BJ (cell line): ENCODE measurements at places on chromosomes 1 and 21.

DNA sequence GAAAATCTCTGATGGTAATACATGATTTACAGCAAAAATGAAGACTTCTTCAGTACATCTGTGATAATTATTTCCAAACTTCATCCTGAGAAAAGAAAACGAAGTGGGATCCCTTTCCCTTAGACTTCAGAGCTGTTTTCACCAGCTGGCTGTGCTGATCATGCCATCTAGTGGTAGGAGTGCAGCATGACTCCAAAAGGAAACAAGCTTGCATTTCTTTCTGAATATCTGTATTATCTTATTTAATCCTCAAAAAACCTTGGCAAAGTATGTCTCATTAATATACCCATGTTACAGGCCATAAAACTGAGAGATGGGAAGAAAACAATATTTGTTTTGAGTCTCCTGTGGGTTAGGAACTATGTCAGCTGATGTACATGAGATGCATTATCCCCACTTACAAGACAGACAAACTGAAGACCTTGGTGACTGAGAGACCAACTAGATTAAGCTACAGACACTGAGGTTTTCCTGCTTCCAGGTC lies 9.8 kb upstream of the GJA8 start:
- DNase-seq: no peak

GRCh38 chr1:192045131-192045530 lies 113.1 kb upstream of the RGS18 start:
- no peak for DNase-seq

GRCh38 chr1:207404849-207405525 lies 49.1 kb upstream of the CR2 start:
- peak; percentile 9 for DNase-seq

GRCh38 chr1:40185951-40186864 lies 25.0 kb downstream of the RLF start:
- DNase-seq: no peak

DNA sequence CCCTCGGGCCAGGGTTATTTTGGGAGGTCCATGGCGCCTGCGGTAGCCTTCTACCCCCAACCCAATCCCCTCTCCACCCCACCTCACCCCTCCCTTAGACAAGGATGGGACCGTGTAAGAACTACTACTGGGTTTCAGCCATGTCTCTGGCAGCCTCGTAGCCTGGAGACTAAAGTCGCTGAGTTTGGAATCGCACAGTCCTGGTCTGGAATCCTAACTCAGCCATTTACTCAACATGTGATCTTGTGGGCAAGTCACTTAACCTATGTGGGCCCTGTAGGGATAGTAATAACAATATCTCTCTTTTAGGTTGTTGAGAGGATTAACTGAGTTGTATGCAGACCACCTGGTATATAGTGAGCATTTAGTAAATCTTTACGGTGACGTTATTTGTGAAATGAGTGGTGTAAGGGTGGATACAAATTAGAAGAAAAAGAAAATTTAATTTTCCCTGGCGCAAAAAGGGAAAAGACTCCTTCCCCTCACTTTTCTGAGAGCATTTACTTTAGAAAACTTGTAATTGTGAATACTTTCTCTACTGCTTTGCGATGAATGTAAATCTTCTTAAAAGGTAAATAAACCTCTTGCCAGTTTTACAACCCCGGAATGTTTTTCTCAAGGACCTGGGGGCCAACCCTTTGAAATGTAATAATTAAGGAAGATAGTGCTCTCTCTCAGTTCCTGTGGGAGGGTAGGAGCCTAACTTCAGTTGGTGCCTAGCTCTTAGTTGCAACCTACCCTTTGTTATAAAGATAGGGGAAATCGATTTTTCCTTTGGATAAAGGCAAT lies 615 bp upstream of the MRPS15 start:
- no peak for DNase-seq

- DNase-seq: peak; percentile 47
These were observed 56.6 kb upstream of the RPL11 start for GRCh38 chr1:23634840-23635651.

DNA sequence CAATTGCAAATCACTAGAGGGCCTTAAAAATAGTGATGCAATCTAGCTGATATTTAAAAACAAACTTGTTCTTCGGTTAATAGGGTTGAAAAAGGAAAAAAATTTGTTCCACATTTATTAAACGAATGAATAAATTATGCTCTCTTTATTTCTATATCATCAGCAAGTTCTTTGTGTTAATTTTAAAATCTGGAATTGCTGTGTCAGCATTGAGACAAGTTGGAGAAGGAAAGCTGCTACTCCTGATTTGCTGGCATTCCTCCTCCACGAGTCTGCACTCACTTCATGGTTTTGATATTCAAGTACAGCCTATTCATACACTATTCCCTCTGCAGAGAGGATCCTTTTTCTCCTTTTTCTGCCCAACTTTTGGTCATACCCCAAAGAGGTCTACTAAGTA lies 117.6 kb downstream of the MRPL39 start:
- DNase-seq: no peak

DNA sequence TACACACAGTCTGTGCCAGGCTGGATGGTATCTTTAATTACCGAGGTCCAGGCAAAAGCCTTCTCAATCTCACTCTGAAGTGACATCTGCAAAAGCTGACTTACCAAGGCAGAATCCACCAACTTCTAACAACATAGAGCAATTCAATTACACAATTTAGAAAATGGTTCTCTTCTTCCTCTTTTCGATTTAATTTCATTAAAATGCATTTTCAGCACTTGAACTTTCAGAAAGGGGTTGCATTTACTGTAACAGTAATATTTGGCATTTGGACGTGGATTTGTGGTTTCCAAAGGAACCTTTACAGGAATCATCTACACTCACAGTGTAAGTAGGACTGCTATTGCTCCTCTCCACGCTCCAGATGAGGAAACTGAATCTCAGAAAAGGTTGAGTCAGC lies 53.3 kb downstream of the ERO1B start:
- DNase-seq: no peak

DNA sequence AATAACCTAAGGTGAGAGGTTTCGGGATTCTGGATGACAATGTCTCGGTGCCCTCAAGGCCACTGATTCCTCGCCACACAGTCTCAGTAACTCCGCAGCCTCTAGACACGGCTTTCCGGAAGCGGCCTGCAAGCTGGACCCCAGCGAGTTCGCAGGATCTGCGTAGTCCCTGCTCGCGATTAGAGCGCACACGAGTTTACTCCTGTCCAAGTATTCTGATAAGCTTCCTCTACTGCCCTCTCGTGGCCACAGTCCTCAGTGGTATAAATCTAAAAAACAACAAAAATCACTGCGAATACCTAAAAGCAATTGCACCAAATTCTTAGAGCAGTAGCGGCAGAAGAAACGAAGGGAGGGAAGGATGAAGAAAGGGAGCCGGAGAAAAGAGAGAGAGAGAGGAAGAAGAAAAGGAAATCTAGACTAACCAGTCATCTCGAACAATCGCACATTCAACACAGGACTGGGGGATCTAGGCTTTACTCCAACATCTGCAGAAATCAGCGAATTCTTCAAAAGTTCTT lies 1.1 kb upstream of the PLXNA2 start:
- DNase-seq: peak; percentile 58

GRCh38 chr1:2110738-2111673 lies 60.8 kb downstream of the PRKCZ start:
- DNase-seq: no peak

DNA sequence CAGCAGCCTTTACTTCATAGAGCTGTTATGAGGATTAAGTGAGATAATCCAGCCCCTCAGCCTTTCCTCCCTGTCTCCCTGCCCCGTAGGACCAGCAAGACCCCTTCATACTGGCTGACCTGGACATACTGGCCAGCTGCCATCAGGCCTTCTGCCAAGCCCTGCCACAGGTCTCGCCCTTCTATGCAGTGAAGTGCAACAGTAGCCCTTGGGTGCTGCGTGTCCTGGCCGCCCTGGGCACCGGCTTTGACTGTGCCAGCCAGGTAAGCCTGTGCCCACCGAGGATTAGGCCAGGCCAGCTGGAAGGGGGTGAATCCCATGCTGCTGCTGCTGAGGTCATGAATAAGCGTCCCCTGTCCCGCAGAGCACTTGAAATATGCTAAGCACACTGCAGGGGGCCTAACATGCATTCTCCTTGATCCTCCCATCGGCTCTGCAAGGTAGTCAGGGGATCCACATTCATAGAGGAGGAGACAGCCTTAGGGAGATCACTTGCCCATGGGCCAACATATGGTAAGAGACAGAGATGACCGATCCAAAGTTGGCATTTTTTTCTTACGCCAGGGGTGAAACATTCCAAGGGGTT lies 73.3 kb upstream of the TINAGL1 start:
- no peak for DNase-seq

- no peak for DNase-seq
These were observed 148.7 kb upstream of the SPAG17 start for GRCh38 chr1:118333601-118334210.

DNA sequence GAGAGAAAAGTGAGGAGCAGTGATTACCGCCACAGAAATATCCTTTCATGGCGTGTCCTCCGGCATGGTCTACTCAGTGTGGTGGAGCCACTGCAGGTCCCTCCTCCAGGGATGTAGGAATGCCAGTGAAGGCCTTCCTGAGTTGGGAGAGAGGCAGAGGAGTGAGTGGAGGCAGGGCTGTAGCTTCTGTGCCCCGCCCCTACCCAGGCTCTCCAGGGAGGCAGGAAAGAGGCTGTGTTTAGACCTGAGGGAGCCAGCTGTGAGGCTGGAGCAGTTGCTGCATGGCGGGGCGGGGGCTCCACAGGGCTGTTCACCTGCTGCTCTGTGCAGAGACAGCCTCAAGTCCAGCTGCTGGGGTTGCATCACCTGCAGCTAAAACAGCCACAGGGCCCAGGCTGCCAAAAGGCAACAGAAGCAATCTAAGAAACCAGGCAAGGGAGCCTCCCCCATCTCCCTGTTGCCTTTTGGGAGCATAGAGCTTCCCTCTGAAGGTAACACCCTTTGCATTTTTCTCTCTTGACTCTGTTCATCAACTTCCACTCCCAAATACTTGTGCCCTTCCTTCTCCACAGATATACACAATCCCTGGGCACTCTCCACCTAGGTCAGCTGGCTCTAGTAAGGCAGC lies 801 bp upstream of the ANXA9 start:
- DNase-seq: no peak

DNA sequence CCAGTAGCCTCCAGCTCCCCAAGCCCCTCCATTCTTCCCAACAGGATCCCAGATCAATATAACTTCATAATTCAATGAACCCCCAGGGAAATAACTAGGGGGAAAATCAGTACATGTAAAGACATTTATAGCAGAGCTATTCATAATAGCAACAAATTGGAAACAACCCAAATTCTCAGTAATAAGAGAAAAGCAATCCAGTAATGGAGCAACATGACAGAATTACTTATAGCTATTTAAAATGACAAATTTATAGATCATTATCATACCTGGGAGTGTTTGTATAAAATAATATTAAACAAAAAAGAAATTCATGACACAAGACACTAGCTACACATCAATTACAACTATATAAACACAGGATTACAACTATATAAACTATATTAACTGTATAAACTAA lies 20.2 kb downstream of the PLEKHA6 start:
- no peak for DNase-seq

DNA sequence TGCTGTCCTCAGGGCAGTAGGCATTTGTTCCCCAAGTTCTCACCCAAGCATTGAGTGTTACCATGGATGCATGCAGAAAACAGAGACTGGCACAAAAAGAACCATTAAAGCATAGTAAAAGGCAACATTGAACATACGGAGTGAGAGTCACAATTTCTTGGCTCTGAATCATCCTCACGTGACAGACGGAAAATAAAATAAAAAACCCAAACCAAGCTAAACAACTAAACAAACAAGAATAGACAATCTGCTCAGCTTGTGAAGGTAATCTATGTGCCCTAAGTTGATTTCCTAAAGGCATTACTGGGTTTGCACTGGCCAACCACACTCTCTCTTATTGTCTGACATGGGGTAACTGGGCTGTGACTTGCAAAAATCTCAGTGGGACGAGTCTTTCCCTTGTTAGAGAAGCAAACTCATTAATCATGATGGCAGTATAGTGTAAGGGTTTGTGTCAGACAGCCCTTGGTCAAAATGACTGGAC lies 306.0 kb downstream of the ASTN1 start:
- no peak for DNase-seq

GRCh38 chr1:206909161-206909882 lies 12.1 kb downstream of the IL24 start:
- DNase-seq: no peak

GRCh38 chr1:20731057-20731991 lies 1.2 kb downstream of the SH2D5 start:
- no peak for DNase-seq

GRCh38 chr1:190104961-190105360 lies 372.7 kb downstream of the BRINP3 start:
- no peak for DNase-seq

DNA sequence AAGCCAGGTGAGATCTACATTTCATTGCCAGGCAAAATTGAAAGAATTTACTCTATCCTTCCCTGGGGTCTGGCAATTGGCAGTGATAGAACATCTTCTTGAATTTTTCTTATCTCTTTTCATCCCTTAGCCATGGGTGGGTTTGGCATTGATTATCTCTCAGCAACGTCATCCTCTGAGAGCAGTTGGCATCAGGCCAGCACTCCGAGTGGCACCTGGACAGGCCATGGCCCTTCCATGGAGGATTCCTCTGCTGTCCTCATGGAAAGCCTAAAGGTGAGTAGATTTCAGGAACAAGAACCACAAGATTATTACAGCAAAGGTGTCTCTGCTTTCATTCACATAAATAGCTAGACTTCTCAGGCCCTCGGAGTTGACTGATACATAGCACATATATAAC lies 39.3 kb downstream of the NCF2 start:
- DNase-seq: no peak

- no peak for DNase-seq
These were observed 10.0 kb downstream of the RABGAP1L start for GRCh38 chr1:174169342-174169741.

DNA sequence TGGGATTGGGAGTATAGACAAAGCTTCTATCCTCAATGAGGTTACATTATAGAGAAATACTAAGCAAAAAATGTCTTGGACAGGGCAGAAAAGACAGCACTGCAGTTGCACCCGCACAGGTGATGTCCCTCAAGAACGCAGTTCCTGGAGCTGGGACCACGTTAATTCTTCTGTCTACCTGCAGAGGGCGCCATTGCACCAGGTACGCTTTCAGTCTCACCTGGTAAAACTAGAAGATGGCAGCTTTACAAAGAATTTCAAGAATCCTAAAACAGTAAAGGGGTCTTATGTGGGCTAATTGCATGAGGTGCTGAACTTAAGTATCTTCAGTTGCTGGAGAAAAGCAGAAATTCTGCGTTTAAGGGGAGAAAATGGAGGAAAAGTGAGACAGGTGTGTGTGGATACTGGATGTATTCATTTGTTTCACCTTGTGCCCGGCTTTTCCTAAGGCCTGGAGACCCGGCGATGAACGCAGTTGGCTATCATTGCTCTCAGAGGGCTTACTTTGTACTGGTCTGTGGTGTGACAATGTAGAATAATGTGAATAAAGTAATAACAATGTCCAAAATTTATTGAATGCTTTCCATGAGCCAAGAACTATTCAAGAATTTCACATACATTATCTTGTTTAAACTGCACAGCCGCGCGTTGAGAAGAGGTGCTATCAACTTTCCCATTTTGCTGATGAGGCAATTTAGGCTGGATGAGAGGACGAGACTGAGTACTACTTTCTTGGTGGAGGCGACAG lies 276.3 kb upstream of the GREM2 start:
- no peak for DNase-seq

GRCh38 chr1:2003541-2004131 lies at the start of gene CFAP74:
TSS of gene CFAP74 (minus strand) at chr1:2003786. CDS start at chr1:1990956, 12,830 bp downstream.
- DNase-seq: no peak

GRCh38 chr1:29629814-29630516 lies 393.6 kb downstream of the PTPRU start:
- no peak for DNase-seq
